ENCODE measurements at places on chromosomes 4 and X.

DNA sequence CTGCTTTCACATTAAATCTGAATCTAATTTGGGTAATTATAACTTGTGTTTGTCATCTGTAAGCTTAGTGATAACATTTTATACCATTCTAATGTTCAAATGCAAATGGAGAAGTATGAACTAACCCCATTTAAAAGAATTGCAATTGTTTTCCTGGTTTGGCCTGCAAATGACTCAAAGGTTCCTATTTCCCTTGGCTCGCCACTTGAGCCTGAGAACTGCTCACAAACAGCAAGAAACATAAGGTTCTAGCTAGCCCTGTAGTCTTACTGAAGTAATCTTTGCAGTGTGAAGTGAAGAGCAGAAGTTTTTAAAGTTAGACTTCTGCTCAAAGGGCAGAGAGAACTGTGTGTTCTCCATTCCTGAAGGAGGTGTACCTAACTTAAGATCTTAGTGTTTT lies 27.2 kb downstream of the UPRT start:
- H3K27me3 ChIP-seq, result no peaks in the 10 kb centered on the region
- H3K4me3 ChIP-seq, result no peak overlapping the region
- H3K27ac ChIP-seq, result no peak overlapping the region
- H3K36me3 ChIP-seq, result no peaks in the 10 kb centered on the region
- no peak for DNase-seq

DNA sequence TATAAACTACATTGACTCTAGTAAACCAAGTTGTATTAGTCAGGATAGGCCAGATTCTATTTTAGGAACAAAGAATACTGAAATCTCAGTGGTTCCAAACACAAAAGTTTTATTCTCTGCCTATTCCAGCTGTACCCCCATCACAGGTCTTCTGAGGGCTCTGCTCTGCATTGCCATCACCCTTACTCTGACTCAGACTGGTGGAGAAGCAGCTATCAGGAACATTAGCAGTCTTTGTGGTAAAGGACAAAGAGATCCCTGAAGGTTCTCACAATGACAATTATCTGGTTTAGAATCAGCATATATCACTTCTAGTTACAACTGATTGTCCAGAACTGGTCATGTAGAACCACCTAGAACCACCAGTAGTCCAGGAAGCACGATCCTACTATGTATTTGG lies 251.1 kb downstream of the GLUD2 start:
- no peak for DNase-seq
- H3K27me3 ChIP-seq, result no peaks in the 10 kb centered on the region
- no peaks in the 10 kb centered on the region for H3K36me3 ChIP-seq
- no peak overlapping the region for H3K4me3 ChIP-seq
- H3K4me1 ChIP-seq, result no peaks in the 10 kb centered on the region

DNA sequence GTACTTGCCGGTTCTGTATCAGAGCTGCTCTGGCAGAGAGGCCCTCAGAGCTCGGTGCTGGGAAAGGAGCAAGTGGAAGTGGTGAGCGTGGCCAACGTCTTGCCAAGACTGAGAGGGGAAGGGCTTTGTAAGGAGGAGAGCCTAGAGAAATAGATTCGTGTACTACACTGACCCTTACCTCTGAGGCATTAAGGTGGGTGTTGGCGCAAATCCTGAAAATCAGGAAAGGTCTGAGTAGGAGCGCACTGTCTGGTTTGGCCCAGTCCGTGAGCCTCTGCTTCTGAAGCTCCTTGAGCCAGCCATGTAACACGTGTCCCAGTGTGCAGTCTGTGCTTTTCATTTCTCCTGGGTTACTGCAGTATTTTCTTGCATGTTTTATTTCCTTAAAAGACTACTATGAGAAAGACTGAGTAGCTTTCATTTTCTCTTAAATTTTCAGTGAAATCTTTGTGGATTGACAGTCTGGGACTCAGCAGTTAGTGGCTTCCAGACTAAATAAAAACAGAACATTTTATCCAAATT lies 140.5 kb downstream of the SOWAHB start:
- H3K4me3 ChIP-seq, result no peak overlapping the region
- no peaks in the 10 kb centered on the region for H3K4me1 ChIP-seq
- no peaks in the 10 kb centered on the region for H3K27me3 ChIP-seq
- H3K27ac ChIP-seq, result no peak overlapping the region

- H3K27ac ChIP-seq, result no peak overlapping the region
- no peaks in the 10 kb centered on the region for H3K36me3 ChIP-seq
- H3K4me1 ChIP-seq, result no peaks in the 10 kb centered on the region
Measured at GRCh38 chr4:154551872-154552686, 1.9 kb upstream of the PLRG1 start.

DNA sequence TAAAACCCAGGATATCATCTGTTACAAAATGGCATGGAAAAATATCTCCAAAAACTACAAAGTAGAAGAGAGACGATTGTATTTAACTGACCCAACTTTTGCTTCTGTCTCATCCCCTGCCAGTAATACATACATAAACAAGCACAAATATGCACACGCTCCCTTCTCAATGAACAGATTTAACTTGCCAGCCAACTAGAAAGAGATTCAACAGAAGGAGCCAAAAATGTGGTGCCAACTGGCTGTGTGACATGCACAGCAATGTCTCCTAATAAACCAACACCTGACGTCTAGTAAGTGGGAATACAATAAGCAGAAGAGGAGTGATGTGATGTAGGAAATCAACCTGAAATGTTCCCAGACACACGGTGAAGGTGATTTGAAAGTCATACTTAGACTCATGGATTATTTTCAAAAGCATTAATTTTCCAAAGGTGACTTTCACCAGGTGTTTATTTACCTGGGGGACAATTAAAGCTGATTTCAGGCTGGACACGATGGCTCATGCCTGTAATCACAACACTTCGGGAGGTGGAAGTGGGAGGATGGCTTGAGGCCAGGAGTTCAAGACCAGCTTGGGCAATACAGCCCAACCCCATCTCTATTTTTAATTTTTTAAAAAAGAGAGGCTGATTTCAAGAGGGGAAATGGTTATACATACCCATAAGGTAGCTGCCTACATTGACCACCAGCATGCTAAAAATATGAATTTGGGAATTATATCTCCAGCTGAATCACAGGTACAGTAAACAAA lies 33.7 kb downstream of the SH3RF1 start:
- no peak overlapping the region for H3K4me3 ChIP-seq
- DNase-seq, result no peak
- no peaks in the 10 kb centered on the region for H3K27me3 ChIP-seq
- H3K27ac ChIP-seq, result no peak overlapping the region

DNA sequence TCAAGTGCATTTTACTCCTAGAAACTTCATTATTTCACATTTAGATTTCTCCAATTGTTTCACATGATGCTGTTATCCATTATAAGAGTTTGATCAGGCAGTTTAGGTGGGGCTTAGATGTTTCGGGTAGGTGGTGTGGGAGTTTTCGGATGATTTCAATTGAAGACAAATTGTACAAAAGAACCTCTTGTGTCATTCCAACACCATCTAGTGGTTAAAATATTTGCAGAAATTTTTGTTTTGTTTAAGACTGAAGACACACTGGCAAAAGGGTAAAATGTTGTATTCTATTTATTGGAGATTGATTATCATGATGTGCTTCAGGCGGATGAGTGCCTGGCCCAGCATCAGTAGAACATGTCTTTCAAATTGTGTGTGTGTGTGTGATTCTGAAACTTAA lies 212.7 kb downstream of the SH3BGRL start:
- DNase-seq, result no peak
- no peaks in the 10 kb centered on the region for H3K36me3 ChIP-seq
- no peaks in the 10 kb centered on the region for H3K27me3 ChIP-seq

GRCh38 chrX:23786268-23786815 lies 3.4 kb downstream of the SAT1 start:
- no peak for DNase-seq
- H3K27ac ChIP-seq, result no peak overlapping the region
- H3K36me3 ChIP-seq, result peaks cover 8% of the 10 kb centered on the region

DNA sequence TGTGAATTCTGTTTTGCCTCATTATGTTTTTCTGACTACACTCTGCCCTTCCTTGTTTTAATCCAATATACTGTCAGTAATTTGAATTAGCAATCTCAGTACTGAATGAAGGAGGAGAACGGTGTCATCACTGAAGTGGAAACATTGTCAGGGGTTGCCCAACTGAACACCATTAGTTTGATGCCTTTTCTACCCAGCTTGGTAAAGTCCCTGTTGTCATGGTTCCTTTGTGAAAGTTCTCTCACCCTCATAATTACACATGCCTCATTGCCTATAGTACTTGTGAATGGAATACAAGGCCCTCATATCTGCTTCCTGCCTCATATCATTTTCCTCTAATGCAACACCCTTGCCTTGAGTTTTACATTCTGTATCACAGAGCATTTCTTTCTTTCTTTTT lies 76.9 kb downstream of the RRAGB start:
- H3K27me3 ChIP-seq, result no peaks in the 10 kb centered on the region
- H3K4me1 ChIP-seq, result no peaks in the 10 kb centered on the region
- DNase-seq, result no peak
- H3K27ac ChIP-seq, result no peak overlapping the region
- H3K36me3 ChIP-seq, result no peaks in the 10 kb centered on the region

DNA sequence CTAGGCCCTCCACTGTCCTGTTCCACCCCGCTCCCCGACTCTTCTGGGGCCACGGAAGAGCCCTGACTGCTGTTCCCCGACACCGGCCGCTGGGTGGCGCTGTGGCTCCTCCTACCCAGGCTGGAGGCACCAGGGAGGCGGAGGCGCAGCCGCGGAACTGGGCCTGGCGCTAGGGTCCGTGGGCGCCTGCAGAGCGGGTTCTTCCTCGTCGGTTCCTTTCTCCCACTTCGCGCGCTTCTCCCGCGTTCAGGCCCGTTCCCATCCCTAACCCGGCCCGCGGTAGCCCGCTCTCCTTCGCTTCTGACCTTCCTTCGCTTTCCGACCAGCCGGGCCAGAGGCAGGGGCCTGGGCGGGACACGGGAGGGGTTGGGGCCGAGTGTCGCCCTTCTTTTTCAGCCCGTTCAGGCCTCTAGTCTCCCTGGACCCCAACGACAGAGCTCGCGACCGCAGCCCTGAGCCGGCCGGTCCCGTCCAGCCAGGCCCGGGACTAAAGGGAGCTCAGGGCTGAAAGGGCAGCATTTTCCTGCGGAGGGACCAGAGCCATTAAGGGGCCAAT lies 34.3 kb downstream of the NALF2 start:
- no peaks in the 10 kb centered on the region for H3K36me3 ChIP-seq
- H3K27me3 ChIP-seq, result no peaks in the 10 kb centered on the region
- DNase-seq, result peak; percentile 76

- no peak overlapping the region for H3K4me3 ChIP-seq
- no peaks in the 10 kb centered on the region for H3K4me1 ChIP-seq
- H3K36me3 ChIP-seq, result no peaks in the 10 kb centered on the region
Measured at GRCh38 chrX:41241962-41242361, 92.0 kb upstream of the DDX3X start.

GRCh38 chr4:61210186-61210939 lies 10.2 kb downstream of the ADGRL3 start:
- H3K36me3 ChIP-seq, result no peaks in the 10 kb centered on the region
- H3K4me3 ChIP-seq, result no peak overlapping the region
- H3K4me1 ChIP-seq, result no peaks in the 10 kb centered on the region
- no peak for DNase-seq

GRCh38 chrX:46793386-46794143 lies 34.6 kb upstream of the SLC9A7 start:
- DNase-seq, result no peak
- no peak overlapping the region for H3K27ac ChIP-seq
- no peaks in the 10 kb centered on the region for H3K36me3 ChIP-seq
- no peaks in the 10 kb centered on the region for H3K27me3 ChIP-seq

- no peak for DNase-seq
- no peaks in the 10 kb centered on the region for H3K4me1 ChIP-seq
- no peaks in the 10 kb centered on the region for H3K36me3 ChIP-seq
- no peak overlapping the region for H3K27ac ChIP-seq
- no peak overlapping the region for H3K4me3 ChIP-seq
Measured at GRCh38 chr4:122673252-122673651, 52.4 kb upstream of the IL21 start.

GRCh38 chr4:30720661-30721184 lies 554 bp downstream of the PCDH7 start:
- H3K4me1 ChIP-seq, result no peaks in the 10 kb centered on the region
- H3K27ac ChIP-seq, result no peak overlapping the region
- no peaks in the 10 kb centered on the region for H3K36me3 ChIP-seq
- DNase-seq, result peak; percentile 49

DNA sequence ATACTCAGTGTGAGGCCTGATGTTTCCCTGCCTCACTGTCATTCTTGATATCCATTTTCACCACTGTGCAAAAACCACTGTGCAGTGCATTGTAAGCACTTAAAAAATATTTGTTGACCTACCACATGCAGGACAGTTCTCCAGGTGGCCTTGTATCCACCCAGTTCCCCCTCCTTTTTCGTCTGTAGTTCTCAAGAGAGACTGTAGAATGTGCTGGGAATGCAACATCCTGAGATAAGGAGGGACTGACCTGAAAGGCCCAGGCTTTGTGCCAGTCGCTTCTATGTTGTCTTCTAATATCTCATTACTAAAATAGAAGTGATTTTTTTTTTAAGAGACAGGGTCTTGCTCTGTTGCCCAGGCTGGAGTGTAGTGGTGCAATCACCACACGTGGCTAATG lies 21.7 kb upstream of the PAQR3 start:
- no peaks in the 10 kb centered on the region for H3K36me3 ChIP-seq
- H3K27ac ChIP-seq, result no peak overlapping the region
- H3K4me1 ChIP-seq, result no peaks in the 10 kb centered on the region
- no peak overlapping the region for H3K4me3 ChIP-seq
- no peaks in the 10 kb centered on the region for H3K27me3 ChIP-seq

DNA sequence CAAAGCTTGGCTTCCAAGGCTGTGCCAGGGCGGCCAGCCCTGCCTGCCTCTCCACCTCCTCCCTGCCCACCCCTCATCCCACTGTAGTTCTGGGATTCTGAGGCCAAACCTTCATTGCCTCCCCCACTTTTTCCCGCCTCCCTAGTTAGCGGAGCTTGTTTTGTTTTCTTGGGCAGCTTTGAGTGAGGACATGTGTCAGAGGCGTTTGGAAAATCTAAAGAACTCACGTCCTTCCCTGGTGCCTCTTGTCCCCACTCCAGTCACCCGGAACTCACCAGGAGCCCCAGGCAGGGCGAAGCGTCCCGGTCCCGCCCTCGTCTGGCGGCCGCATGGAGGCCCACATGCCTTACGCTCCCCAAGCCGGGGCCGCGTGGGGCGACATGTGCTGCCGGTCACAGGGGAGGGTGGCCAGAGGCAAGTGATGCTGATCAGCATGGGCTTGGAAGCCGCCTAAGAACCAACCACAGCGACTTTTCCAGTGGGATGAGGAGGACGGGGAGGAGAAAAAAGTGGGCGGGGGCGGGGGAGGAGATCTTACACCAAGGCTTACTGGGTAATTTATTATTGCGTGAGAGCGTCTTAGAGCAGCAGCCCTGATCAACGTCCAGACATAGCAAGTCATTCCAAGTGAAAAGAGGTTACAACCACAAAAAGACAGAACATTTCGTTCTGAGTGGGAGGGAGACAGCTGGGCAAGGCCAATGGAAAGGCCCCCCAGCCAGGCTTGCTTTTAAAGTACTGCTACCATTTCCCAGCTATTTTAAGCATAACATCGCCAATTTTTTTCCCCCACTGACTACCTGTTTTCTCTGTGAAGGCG lies 48.5 kb downstream of the PRPS1 start:
- H3K27ac ChIP-seq, result peak overlapping the region; percentile 98
- H3K36me3 ChIP-seq, result no peaks in the 10 kb centered on the region
- peak overlapping the region; percentile 54 for H3K4me3 ChIP-seq
- peak; percentile 87 for DNase-seq

All from Peyer's patch (tissue), 4 donors.